ENCODE measurements at places on chromosomes 13 and 19.

- no peak for DNase-seq
Measured at GRCh38 chr13:92354583-92354982, 872.0 kb upstream of the GPC6 start.

- no peak for DNase-seq
Measured at GRCh38 chr19:31427857-31428256, 78.6 kb upstream of the TSHZ3 start.

- no peak for DNase-seq
Measured at GRCh38 chr13:111944171-111944583, 122.8 kb upstream of the SOX1 start.

DNA sequence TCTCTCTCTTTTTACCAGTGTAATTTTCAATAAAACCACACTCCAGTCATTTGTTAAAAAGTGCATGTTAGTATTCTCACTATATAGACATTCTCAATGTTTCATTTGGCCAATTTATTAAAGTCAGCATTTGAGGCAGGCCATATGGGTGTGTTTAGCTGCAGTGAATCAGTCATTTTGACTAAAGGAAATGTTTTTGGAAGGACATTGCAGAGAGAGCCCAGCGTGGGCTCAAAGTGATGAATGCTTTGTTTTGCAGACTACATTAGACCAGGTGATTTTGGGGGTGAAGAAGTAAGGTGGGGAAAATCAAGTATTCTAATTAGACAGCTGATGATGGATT is 116.7 kb downstream of the POSTN start:
- no peak for DNase-seq

- DNase-seq, result no peak
Measured at GRCh38 chr13:67128136-67128535, 102.0 kb downstream of the PCDH9 start.

GRCh38 chr19:55959996-55960675 is 12.5 kb downstream of the NLRP8 start:
- DNase-seq, result no peak
